ENCODE measurements at places on chromosomes 13 and 19.

DNA sequence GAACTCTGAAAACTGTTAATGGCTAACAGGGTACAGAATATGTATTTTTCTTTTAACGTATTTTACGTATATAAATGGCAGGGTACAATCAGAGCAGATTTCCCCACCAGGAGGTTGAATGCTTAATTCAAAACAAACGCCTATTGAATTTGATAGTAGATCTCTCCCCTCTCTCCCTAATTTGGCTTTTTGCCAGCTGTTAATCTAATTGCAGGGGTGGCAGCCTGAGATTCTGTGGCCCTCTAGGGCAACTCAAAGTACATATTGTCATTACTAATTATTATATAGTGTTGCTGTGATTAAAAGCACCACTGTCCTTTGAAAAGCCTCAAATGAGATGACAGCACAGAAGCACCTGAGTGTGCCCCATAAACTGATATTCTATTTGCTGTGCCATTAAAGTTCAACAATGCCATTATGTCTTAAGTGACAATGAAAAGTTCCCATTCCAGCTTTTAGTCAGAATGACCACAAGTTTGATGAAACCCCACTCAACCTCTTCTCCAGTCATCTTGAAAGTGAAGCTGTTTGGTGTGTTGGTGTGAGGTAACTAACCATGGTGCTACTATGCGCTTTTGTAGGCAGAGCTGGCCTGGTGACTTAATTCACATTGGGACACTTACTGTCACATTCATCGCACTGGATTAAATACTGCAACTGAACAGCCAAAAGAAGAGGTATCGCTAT is 351.4 kb downstream of the KCNRG start:
- peak; percentile 54 for DNase-seq

GRCh38 chr13:82298106-82298505 is 1584.2 kb downstream of the SLITRK1 start:
- no peak for DNase-seq

DNA sequence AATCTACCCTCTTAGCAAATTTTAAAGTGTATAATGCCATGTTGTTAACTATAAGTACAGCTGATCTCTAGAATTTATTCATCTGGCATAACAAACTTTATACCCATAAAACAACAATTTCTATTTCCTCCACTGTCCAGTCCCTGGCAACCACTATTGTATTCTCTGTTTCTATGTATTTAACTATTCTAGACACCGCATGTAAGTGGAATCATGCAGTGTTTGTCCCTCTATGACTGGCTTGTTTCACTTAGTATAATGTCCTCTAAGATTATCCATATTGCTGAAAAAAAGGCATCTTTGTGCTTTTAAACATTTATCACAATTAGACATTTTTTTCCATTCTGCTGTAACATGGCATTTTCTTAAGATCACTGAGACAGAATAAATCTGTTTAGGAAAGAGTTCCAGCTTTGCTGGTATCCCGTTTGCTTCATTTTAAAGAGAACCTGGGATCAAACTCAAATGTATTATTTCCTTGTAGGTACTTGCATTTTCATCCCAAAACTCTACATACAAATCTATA is 1191.0 kb downstream of the SLITRK5 start:
- no peak for DNase-seq

- no peak for DNase-seq
Observed at GRCh38 chr19:51009061-51009891, 7.9 kb upstream of the KLK8 start.

- no peak for DNase-seq
Observed at GRCh38 chr13:30906411-30907051, 460 bp downstream of the MEDAG start.

DNA sequence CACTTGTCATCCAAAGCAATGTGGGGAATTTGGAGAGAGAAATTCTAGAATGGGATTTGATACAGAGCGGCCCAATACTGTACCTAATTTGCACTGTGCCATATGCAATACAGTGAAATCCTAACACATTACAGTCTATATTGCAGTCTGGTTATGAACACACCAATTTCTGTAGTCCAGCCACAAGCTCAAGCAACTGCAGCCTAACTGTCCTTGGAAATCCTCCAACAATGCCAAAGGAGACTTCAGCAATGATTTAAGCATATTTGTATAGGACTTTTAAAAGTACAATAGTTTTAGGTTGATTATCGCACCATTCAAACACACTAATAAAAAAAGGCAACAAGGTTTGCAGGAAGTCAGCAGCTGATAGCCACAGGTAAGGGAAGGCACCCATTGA is 17.3 kb downstream of the DIAPH3 start:
- no peak for DNase-seq

DNA sequence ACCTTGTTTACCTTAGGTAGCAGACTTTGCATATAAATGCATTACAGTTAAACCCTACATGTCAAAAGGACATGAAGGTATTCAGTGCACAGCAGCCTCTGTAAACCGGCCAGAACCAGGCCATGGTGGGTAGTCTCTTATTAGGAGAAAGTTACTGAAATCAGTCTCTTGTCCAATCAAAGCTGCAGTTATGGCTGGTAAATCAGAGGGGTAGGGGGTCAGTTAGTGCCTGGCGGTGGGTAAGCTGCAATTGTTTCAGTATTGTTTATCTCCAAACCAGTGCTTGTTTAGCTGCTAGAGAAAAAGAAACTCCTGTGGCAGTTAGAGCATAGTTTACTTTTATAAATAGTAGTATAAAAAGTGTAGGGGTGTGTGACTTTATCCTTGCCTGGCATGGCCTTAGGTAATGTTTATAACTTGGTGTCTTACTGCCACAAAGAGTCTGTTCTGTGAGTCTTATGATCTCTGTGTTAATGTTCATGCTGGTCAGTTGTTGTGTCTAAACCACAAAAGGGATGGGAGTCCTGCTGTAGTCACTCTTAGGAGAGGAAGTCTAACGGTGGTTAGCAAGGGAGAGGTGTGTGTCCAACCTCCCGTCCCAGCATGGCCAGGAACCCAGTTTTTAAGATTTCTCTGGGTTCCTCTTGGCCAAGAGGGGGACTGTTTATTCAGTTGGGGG is 28.0 kb downstream of the CHST8 start:
- no peak for DNase-seq

GRCh38 chr19:55489711-55490477 is 1.7 kb downstream of the SSC5D start:
- no peak for DNase-seq

GRCh38 chr13:42745655-42746054 is 35.7 kb upstream of the FAM216B start:
- no peak for DNase-seq

DNA sequence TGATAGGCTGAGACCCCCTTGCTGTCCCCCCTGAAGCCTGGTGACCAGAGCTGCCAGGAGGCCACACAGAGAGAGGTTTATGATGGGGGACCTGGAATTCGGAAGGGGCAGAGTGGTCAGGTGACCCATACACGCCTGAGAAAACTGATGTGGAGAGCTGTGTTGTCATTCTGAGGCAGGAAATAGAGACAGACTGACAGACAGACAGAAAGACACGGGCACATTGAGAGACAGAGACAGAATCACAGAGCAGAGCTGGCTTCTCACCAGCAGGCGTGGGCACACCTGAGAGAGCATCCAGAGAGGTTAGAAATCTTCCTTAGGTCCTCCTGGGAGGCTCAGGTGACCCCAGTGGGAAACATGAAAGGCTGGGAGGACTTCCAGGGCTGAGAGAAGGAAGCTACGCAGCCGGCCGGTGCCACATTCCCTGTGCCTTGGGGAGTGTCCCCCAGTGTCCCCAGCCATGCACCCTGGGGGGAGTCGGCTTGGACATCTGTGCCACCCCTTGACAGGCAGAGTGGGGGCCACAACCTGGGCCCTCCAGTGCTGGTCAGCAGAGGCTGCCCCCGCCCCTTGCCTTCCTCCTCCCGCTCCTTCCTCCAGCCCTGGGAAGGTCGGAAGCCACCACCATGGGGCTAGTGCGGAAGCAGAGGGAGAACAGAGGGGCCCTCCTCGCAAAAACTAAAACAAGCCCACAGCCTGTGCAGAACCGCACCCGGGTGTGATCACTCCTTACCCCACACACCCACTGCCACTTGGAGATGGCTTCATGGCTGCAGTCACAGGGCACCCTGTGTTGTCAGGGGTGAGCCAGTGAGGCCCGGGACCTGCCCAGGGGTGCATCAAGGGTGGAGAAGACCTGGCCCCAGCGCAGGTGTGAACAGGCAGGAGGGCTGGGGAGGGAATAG is 2.2 kb downstream of the FFAR1 start:
- DNase-seq, result no peak

- no peak for DNase-seq
Observed at GRCh38 chr13:106802917-106803316, 235.0 kb upstream of the ARGLU1 start.

- DNase-seq, result no peak
Observed at GRCh38 chr13:76643596-76643995, 242.6 kb downstream of the KCTD12 start.
